ENCODE measurements at places on chromosomes 2 and 18.
A peak's percentile ranks its signal among the peaks of the same experiment; 100 is the strongest.

DNA sequence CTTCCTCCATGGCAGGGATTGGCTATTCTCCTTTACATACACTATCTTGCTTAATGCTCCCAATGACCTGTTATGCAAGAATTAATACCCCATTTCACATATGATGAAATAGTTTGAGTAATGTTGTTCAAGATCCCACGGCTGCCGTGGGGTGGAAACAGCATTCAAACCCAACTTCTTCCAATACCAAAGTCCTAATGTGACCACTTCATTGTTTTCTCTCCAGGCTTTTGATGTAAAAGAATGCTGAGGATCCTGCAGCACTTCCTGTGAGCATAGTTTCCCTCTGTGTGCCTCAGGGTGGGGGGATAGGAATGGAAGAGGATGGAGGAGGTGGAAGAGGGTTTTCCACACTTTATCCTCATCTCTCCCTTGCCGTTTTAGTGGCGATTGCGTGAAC is 199.4 kb downstream of the IRS1 start:
- DNase-seq = no peak

- no peak for DNase-seq
Observed at GRCh38 chr2:169504651-169505050, 4.9 kb upstream of the KLHL41 start.

DNA sequence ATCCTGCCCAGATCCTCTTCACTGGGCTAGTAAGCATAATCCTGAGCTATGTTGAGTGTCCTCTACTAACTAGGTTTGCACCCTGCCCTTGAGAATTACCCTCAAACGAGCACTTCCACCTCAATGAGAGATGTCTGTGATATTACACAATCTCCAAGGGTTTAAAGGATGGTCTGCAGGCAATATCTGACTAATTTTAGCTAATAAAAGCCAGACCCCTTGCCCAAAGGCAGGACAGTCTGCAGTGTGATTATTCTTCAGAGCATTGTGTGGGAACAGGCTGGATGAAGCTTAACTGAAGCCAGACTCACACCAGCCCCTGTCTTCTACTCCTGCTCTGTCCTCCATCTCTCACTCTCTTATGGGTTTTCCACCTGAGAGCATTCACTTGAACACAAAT is 544.9 kb upstream of the DDX18 start:
- DNase-seq = no peak

GRCh38 chr2:179605341-179605740 is 256.1 kb downstream of the ZNF385B start:
- DNase-seq = no peak

DNA sequence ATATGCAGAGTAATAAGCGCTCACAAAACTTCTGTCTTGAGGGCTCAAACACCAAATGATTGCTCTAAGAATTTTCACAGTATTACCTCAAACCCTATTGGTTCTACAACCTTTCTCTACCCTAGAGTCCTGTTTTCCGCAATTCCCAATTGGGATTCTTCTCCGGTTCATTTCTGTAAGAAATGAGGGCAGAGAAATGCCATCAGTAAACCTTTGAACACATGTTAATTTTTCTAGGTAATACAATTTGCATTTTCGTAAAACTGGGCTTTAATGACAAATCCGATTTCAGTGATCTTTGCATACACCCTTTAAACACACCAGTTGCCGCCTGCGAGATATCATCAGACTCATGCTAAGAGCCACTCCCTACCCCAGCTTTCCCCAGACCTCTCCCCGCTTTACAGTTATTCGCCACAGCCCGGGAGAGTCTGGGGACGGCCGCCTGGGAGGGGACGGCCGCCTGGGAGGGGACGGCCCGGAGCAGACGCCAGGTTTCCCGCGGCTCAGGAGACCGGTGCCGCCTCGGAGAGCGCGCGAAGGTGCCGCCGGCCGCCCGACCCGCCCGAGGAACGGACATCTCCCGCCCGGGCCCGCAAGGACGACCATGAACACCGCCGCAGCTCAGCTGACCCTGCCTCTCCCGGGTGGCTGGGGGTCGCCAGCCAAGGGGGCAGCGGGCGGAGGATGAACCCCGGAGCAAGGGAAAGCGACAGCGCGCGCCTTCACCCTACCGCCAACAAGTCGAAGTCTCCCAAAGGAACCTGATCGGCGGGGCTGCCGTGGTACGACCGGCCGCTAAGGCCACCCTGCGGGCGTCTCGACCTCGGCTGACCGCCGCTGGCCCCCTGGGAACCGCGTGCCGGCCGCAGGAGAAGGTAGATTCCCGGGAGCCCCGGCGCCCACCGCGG is 463 bp downstream of the SMC6 start:
- peak; percentile 43 for DNase-seq

GRCh38 chr2:194383401-194383800 is 1273.6 kb upstream of the SLC39A10 start:
- no peak for DNase-seq

GRCh38 chr2:42055573-42056514 is 8.0 kb downstream of the PKDCC start:
- no peak for DNase-seq

DNA sequence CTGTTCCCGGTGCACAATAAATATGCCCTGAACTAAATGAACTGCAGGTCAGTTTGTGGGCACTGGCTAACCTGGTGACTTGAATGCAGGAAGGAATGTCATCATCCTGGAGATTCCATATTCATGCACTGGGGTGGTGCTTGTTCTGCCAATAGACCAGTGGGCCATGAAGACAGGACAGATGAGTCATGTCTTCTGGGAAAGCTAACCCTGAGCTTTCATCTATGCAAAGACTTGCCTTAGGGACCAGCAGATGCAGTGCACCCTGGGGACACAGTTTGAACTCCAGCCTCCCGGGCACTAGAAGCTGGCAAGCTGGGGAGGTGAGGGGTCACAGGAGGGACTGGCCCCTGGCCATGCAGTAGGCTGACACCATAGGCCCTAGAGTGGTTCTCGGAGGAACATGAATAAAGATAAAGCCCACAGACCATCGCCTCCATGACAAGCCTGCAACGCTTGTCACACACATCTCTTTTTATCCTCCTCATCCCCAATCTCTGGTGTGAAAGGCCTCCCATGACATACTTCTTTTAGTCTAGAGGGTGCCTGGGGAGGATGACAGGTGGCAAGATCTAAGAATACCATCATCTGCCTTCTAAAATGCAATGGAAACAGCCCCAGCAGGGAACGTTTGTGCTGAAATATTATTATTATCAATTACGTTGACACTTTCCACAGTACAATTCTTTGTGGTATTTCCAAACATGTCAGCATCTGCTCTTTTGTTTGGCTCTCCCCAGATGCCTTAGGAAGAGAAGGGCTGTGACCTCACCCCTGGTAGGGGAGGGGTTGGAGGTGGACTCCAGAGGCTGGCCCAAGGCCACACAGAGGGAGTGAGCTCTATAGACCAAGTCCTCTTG is 267.4 kb upstream of the RAB6C start:
- no peak for DNase-seq

- peak; percentile 40 for DNase-seq
Observed at GRCh38 chr2:147405651-147406050, 439.2 kb upstream of the ACVR2A start.

GRCh38 chr2:226327830-226328229 is 471.8 kb downstream of the IRS1 start:
- no peak for DNase-seq

DNA sequence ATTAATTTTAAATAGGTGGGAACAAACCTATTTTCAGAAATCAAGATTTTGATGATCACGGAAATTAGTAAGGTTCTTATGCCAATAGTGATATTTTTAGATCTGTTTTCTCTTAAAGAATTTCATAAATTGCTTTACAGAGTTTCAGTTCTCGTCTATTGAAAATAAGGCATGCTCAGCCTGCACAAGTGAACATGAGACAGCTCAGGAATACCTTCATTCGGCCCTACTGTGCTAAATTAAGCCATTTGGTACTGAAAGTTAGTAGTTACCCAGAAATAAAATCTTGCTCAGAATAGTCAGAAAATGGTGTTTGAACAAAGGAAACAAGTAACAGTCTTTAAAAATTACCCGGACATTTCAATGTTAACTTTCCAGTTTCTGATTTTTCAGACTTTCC is 60.4 kb downstream of the DLGAP1 start:
- DNase-seq = no peak

DNA sequence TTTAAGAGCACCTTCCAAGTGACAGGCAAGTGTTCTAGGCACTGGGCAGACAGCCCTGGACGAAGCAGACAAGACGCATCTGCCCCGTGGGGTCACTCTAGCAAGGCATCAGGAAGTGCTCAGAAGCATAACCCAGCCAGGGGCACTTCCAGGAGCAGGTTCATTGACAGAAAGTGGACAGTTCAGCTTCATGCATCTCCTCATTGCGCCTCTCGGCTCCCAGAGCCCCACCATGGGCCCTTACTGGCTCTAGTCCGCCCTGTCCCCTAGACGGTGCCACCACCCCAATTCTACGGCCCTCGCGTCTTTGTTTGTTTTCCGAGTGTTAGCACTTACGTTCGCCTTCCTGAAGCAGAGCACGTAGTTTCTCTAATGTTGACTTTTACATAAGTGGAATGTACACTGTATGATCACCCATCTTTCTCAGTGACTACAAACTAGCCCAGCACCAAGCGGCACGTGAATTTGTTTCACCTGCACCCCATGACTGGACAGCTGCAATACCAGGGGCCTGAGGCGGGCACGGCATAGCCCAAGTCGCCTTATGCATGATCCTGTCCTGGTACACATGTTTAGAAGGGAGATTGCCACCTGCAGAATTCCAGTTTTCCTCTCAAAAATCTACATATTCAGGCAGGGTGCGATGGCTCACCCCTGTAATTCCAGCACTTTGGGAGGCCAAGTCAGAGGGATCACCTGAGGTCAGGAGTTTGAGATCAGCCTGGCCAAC is 33.2 kb downstream of the SNED1 start:
- DNase-seq = no peak

DNA sequence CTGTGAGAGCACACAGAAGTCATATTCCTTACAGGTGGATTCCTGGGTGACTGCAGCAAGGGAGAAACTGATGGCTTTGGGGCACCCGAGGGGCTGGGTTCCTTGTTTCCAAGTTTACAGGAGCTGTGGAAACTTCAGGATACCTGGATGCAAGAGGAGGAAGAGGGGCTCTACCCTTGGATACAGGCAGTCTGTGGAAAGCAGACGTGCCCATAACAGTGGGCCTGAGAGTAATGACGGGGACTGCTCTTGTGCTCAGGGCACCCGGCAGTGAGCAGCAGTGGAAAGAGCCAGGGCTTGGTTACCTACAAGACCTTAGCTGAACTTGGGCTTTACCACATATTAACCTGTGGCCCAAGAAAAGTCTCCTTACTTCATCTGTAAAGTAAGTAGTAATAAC is 102.2 kb upstream of the TGFA start:
- no peak for DNase-seq

DNA sequence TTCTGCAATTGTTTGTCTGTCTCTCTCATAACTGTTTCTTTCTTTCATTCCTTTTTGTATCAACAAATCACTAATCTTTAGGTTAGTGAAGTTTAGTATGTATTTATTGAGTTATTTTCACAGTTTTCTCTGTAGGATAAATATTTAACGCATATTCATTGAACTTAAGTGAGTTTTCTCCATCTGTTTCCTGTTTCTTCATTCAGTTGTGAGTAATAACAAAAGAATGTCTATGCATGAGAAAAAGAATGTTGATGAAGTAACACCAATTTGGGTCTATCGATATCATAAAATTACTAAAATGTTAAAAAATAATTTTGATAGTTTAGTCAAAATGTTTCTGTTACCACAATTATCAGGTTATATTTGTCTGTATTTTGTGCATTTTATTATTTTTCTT is 948.0 kb downstream of the DSC3 start:
- peak; percentile 10 for DNase-seq

DNA sequence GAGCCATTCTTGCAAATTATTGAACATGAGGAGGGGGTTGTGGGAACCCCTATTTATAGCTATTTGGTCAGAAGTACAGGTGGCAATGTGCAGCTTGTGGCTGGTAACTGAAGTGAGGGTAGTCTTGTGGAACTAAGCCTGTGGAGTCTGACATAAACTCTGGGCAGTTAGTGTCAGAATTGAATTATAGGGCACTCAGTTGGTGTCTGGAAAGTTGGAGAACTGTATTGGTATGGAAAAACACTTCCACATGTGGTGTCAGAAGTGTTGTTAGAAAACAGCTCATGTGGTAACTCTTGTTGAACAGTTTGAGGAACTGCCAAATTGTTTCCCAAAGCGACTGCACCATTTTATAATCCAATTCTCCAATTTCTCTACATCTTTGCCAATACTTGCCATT is 7.5 kb downstream of the RALBP1 start:
- DNase-seq = no peak

DNA sequence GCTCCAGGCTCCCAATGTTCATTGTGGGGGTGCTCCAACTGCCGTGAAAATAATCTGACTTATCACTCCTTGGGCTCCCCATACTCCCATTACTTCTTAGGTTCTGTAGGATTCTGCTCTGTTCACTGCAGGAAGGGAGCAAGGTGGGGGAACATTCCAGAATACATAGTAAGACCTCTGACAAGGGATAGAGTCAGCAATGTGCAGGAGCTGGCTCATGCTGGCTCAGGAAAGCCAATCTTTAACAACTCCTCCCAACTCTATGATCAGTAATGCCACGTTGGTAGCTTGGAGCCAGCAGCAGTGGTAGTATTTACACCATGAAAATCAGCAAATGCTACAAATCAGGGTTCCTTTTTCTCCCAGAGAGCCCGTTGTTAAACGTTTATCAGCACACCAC is 44.4 kb downstream of the FECH start:
- peak; percentile 83 for DNase-seq

DNA sequence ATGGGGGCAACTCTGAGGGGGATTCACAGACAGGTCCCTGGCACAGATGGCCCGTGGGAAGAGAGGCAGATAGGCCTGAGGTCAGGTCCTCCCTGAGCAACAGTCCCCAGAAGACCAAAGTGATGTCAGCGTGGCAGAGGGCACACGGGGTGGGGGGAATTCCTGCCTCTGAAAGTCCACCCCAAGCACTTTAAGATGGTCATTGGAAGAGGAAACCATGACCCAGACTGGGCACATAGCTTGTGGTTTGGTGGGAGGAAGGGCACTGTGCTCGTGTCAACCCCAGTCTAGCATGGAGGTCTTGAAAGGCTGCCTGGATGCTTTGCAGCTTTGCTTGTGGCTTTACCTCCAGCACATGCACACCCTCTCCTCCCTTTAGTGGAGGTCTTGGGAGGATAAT is 38.0 kb upstream of the SIX2 start:
- no peak for DNase-seq

GRCh38 chr2:118850901-118851415 is 3.5 kb upstream of the EN1 start:
- DNase-seq = no peak

- no peak for DNase-seq
Observed at GRCh38 chr18:49172246-49172645, 221.5 kb upstream of the SMAD7 start.

GRCh38 chr18:3998698-3999333 is 456.3 kb downstream of the DLGAP1 start:
- peak; percentile 83 for DNase-seq

DNA sequence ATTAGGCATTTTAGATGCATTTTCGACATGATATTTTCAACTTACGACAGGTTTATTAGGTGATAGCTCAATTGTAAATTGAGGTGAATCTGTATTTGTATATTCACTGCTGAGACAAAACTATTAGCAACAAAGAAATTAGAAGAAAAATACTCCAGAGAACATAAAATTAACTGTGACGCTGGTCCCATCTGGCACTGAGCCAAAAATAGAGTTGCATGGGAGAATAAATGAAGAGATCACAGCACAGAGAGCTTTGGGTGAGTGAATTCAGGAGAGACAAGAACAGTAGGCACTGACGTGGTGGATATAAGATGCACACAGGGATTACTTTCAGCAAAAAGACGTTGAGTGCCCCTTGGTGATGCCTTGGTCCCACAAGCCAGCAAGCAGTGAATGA is 306.2 kb upstream of the RAB6C start:
- DNase-seq = no peak

- DNase-seq = no peak
Observed at GRCh38 chr2:144374163-144374661, 145.7 kb downstream of the ZEB2 start.
